DMS53 (cell line): ENCODE measurements at places on chromosomes 3 and 15.

- DNase-seq: no peak
Measured at GRCh38 chr3:169835533-169835932, 22.8 kb upstream of the LRRC34 start.

GRCh38 chr3:14803981-14804834 is 14.6 kb upstream of the FGD5 start:
- DNase-seq: no peak

- DNase-seq: no peak
Measured at GRCh38 chr3:169513672-169514071, 149.8 kb downstream of the MECOM start.

GRCh38 chr15:46685096-46685495 is 1032.2 kb upstream of the SEMA6D start:
- DNase-seq: no peak

- DNase-seq: no peak
Measured at GRCh38 chr15:67068710-67069400, 3.5 kb downstream of the SMAD3 start.

- no peak for DNase-seq
Measured at GRCh38 chr3:30266524-30266923, 339.9 kb upstream of the TGFBR2 start.

GRCh38 chr3:150237490-150237889 is 170.6 kb upstream of the TSC22D2 start:
- DNase-seq: no peak

DNA sequence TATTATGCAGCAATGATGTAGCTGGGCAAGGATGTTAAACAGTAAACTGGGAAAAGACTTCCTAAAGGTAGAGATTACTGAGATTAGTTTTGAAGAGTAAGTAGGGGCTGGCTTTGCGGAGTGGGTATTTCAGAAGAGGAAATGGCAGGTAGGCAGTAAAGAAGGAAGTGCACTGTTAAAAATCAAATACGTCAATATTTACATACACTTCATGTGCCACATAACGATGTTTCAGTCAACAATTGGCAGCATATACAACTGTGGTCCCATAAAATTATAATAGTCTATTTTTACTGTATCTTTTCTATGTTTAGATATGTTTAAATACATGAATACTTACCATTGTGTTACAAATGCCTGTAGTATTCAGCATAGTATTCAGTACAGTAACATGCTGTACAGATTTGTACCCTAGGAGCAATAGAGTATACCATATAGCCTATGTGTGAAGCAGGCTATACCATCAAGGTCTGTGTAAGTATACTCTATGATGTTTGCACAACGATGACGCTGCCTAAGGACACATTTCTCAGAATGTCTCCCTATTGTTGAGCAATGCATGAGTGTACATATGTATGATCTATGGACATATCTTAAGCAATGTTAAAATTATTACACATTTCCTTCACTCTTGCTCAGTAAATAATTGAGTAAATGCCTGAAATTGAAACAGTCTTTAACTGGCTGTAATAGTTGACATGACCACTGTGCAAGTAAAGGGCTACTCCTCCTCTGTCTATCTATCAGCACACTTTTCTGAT is 196.7 kb downstream of the ISL2 start:
- peak; percentile 90 for DNase-seq

- DNase-seq: peak; percentile 3
Measured at GRCh38 chr15:53974813-53975212, 3.4 kb upstream of the UNC13C start.

DNA sequence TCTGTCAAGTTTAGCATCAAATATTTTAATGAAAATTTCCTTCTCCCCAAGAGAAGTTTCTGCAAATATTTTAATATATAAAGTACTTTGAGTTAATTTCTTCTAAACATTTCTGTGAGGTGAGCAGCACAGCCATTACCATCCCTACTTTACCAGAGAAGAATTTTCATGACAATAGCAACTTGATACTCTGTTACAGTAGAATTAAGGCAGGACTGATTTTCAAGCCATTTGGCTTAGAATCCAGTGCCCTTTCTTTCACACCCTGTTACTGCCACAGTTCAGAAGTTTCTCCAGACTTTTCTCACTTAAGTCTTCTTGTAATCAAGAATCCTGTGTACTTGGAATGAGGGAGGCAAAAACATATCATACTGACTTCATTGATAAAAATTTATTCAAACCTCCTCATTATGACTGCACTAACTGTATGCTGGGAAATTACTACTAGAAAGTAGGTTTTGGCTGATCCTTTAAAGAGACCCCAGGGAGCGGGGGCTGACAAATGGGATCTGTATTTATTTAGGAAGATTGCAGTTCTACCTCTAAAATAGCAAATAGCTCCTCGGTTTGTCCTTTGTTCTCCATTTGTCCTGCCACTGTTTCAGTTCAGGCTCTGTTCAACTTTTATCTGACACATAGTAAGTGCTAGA is 557.0 kb upstream of the SGO1 start:
- DNase-seq: no peak

DNA sequence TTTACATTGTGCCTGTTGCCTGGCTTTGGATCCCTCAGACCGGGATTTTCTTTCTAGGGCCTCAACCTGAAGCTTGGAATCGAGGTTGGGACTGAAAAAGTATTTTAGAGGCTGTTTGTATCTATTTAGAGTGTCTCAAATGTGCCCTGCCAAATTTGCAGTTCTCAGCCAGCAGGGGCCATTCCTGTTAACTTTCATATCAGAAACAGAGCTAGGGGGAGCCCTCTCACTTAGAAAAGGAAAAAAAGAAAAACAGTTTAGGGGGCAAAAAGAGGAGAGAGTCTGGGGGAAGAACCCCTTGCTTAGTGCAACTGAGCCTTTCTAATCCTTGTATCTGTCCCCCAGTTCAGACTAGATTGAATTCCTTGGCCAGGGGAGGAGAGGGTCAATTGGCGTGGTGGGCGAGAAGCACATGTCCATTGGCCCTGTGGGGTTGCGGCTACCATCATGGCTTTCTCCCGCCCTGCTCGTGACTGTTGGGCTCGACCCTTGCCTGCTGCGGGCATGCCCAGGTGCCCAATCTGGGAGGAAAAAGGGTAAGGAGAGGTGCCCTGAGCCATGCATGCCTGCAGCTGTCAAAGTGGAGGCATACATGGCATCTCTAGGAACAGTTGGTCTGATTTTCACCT is 101.6 kb downstream of the CFAP44 start:
- DNase-seq: no peak

GRCh38 chr3:31124373-31124772 is 229.9 kb upstream of the GADL1 start:
- no peak for DNase-seq

GRCh38 chr3:111482574-111482973 is 59.4 kb upstream of the CD96 start:
- DNase-seq: no peak

DNA sequence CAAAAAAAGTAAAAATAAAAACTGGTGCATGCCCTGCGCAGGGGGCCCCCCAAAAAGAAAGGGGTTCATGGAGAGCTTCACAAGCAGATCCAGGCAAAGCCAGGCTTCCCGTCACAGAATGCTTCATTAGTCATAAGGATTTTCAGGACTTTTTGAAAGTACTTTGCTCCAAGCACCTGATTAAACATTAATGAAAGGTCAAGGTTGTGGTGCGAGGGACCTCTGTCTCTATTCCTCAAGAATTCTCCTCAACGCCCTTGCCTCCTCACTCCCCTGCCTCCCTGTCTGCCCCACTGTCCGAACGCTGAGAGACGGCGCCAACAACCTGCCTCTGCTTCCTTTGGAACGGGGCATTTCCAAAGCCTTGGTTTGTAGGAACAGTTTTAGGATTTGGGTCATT is 240.1 kb upstream of the IGF1R start:
- no peak for DNase-seq

GRCh38 chr15:22811640-22812039 is 25.2 kb downstream of the NIPA1 start:
- DNase-seq: peak; percentile 61

GRCh38 chr3:112813723-112814171 is 32.9 kb downstream of the CD200R1L start:
- no peak for DNase-seq

- no peak for DNase-seq
Measured at GRCh38 chr3:39839484-39839883, 30.1 kb downstream of the MYRIP start.

DNA sequence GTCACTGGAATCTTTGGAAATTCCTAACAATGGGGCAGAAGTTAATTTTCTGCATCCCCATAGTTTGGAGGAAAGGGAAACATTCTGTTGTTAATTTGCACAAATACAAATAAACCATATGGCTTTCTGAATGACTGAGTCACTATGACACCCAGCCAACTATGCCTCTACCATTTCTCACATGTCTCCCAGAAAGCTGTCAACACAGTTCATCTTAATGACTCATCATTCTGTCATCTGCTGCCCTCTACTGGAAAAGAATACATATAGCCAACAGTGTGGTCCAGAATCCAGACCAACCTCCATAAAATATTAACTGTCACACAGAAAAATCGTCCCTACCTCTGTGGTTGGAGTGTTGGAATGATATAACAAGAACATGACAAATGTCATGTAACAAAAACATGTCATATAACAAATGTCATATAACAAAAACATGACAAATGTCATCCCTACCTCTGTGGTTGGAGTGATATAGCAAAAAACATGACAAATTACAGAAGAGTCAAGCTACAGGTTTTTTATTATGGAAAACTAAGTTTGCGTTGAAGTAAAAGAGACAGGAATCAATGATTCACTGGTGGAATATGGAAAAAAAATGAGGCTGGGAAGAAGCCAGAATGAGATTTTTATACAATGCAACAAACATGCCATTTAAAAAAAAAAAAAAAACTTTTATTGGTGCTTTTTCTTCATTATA is 47.7 kb upstream of the GYG1 start:
- DNase-seq: peak; percentile 90

- no peak for DNase-seq
Measured at GRCh38 chr3:21747376-21747775, 3.6 kb downstream of the ZNF385D start.

- no peak for DNase-seq
Measured at GRCh38 chr3:49271047-49271446, 6.0 kb downstream of the C3orf62 start.

- DNase-seq: no peak
Measured at GRCh38 chr3:180321534-180321933, 280.4 kb upstream of the TTC14 start.

- no peak for DNase-seq
Measured at GRCh38 chr15:70018646-70019600, 78.8 kb downstream of the TLE3 start.

- DNase-seq: peak; percentile 85
Measured at GRCh38 chr15:40506964-40507571, 36.3 kb downstream of the CHST14 start.

DNA sequence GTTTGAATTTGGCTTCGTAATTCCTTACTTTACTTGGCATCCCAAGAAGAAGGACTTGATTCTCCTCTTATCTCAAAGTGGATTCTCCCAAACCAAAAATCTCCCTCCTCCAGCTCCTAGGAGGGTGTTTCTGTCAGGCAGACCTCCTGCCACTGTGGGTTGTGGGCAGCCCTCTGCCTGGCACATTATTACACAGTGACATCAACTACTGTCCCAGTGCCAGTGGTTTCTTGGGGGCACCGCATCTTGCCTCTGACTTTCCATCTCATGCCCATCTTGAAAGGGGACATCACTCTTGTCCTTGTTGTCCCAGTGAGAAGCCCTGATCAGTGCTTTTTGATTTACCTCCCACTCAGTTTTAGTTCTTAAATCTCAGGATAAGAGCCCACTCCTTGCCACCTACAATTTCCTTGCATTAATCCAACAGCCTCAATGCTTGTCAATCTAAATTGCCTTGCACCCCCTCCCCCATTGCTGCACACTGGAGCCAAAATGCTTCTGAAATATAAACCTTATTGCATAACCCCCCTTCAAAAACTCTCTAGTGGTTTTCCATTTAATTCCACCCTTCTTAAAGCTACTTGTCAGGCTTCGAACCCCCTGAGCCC is 81.0 kb downstream of the TRAK1 start:
- DNase-seq: no peak

DNA sequence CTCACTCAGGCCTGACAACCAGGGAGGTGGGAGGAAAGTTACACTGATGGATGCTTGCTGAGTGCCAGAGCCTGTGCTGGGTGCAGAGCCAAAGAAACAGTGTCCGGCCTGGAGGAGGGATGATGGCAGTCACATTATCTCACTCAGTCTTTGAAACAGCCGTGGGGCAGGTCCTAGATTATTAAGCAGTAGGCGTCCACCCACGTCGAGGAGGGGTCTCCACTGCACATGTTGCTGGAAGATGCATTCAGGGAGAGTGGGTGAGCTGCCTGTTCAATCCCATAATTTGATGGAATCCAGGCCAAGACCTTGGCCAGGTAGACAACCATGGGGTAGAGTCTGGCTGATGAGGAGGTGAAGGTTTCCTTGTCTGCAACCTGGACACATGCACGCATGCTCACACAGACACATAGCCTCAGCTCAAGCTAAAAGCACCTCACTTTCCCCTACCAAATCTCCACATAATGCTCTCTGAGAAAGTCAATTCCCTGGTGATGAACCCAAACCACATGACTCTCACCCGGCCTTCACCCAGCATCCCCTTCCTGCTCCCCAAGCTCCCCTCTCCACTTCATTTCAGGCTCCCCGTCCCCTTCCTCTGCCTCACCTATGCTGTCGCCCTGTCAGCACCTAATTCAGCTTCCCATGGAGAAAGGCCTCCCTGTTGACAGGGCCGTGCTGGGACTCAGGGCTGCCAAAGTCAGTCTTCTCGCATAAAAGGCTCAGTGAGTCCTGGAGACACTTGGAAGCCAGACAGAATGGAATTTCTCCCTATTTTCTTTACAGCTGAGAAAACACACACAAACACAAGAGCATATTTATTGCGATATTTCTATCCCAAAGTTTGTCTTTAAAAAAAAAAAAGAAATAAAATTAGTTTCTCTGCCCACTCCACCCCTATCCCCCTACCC is 29.8 kb downstream of the ACAN start:
- no peak for DNase-seq

- DNase-seq: no peak
Measured at GRCh38 chr3:120428924-120429323, 21.9 kb downstream of the FSTL1 start.

GRCh38 chr3:170864525-170865208 is 5.3 kb downstream of the RPL22L1 start:
- no peak for DNase-seq

GRCh38 chr15:45137703-45138102 is 7.9 kb downstream of the DUOX1 start:
- DNase-seq: no peak

- DNase-seq: peak; percentile 77
Measured at GRCh38 chr15:60751985-60752952, 273.3 kb upstream of the ICE2 start.
